Stimulated activated CD8-positive, alpha-beta memory T cell treated with anti-CD3 and anti-CD28 coated beads, Interleukin-15, amount 100 ng/mL, for 4 hours (primary cell): ENCODE measurements at places on chromosomes 6 and 20.
A peak's percentile ranks its signal among the peaks of the same experiment; 100 is the strongest.

- DNase-seq, result no peak
Observed at GRCh38 chr6:63819831-63820230, 184.2 kb downstream of the PHF3 start.

- no peak for DNase-seq
Observed at GRCh38 chr20:58667975-58668374, 16.9 kb downstream of the STX16 start.

- DNase-seq, result no peak
Observed at GRCh38 chr6:72350296-72350881, 271.5 kb upstream of the KCNQ5 start.

DNA sequence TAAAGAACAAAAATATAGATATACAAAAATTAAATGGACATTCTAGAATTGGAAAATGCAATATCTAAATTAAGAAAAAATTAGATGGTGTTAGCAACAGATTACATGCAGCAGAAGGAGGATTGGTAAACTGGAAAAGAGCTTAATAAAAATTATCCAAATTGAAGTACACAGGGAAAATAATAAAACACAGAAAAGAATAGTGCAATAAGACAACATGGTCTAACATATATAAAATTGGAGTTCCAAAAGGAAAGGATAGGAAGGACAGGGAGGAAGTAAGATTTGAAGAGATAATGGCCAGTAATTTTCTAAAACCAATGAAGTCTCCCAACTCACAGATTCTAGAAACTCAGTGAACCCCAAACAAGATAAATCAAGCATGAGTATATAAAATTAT, 194.5 kb downstream of the TBX18 start:
- no peak for DNase-seq

- DNase-seq, result no peak
Observed at GRCh38 chr6:33211136-33211535, 2.8 kb downstream of the RING1 start.

DNA sequence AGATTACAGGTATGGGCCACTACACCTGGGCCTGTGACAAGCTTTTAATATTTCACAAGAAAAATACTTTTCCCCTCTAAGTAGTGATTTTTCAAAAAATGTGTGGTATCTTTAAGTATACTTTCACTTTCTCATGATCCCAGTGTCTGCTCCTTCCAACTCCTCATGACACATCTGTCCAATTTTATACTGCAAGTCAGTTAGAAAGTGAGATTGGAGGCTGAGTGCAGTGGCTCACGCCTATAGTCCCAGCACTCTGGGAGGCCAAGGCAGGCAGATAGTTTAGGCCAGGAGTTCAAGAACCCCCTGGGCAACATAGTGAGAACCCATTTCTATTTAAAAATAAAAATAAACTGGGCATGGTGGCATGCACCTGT, 20.2 kb downstream of the PIM1 start:
- no peak for DNase-seq

GRCh38 chr6:150686566-150686965, 86.9 kb downstream of the PLEKHG1 start:
- DNase-seq, result no peak

GRCh38 chr6:80728101-80728750, 621.8 kb downstream of the BCKDHB start:
- DNase-seq, result no peak

GRCh38 chr20:48933017-48933766, 11.7 kb downstream of the ARFGEF2 start:
- DNase-seq, result no peak

DNA sequence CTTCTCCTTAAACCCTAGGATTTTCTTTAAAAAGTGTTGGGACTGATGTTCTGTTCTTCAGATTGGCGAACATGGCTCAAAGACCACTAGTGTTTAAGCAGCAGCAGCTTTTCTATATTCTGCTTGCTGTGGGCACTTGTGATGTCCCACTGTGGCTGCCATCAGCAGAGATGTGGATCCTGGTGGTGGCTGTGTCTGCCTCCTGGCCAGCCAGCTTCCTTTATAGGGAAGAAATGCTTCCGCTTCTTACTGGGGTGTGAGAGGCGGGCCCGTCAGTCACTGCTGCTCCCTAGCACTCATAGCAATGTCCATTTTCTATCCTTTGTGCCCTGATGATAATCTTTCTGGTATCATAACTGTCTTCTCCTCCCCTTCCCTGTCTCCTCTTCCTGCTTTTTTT, 66.7 kb upstream of the ESR1 start:
- DNase-seq, result no peak

DNA sequence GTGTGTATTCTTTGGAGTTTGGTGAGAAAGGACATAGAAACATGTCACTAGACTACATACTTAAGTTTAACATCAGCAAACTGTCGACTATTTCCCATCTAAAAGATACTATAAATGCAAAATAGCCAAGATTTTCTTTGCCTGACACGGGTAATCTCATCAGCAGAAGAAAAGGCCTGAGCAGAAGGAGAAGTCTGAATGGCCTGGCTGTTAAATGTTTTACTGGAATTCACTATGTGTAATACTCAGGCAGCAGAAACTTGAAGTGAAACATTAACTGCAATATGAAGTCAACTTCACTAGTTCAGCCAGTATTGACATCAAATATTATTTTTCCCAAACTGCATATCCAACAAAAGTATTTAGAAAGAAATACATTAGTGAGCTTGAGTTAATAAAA, 6.4 kb upstream of the DSE start:
- DNase-seq, result no peak

DNA sequence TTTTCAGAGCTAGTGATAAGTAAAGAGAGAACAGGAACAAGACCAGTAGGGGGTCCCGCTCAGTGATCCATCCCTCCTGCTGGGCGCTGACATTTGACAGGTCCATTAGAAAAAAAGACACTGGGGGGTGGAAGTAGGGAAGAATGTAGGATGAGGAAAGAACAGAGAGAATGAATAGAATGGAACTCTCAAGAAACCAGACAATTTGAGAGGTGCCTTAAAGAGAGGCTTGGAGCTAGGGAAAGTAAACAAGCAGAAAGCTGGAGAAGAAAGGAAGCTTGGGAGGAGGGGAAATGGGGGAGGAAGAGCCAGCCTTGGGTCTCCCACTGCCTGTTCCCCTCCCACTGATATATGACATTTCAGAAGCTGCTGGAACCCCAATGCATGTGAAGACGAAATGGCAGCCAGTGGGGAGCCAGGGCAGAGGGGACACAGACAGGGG, 8.4 kb downstream of the GABBR1 start:
- no peak for DNase-seq

DNA sequence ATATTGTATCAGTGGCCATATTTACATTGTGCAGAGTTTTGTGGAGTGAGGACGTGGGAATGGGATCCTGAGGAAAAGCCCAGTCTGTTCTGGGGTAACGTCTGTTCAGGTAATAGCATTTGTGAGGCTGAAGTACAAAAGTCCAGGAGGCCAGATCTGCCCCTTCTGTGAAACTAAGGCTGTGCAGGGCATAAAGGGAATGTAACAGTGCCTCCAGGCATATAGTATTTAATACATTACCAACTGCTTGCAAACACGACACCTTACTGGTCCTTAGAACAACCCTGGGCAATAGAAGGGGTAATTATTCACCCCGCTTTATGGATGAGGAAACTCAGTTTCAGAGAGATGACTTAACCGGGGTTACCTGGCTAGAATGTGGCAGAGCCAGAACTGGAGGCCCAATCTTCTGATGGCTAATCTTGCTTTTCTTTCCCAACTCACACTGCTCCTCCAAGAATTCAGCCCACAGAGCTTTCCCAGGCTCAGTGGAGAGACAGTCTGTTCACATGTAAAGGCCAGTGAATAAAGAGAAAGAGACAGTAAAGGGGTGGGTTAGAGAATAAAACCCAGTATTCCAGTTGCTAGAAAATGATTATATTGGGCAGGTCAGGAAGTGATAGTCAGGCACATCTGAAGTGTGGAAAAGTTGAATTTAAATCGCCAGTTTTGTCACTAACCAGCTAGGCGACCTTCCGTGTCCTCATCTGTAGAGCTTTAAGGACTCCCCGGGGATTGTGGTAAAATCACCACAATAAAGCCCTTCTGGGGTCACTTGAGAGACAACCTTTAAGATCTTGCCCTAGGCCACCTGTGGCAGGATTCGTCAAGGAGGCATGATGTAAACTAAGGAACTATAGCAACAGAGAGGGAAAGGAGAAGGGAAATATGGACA, 280.7 kb upstream of the CITED2 start:
- no peak for DNase-seq

DNA sequence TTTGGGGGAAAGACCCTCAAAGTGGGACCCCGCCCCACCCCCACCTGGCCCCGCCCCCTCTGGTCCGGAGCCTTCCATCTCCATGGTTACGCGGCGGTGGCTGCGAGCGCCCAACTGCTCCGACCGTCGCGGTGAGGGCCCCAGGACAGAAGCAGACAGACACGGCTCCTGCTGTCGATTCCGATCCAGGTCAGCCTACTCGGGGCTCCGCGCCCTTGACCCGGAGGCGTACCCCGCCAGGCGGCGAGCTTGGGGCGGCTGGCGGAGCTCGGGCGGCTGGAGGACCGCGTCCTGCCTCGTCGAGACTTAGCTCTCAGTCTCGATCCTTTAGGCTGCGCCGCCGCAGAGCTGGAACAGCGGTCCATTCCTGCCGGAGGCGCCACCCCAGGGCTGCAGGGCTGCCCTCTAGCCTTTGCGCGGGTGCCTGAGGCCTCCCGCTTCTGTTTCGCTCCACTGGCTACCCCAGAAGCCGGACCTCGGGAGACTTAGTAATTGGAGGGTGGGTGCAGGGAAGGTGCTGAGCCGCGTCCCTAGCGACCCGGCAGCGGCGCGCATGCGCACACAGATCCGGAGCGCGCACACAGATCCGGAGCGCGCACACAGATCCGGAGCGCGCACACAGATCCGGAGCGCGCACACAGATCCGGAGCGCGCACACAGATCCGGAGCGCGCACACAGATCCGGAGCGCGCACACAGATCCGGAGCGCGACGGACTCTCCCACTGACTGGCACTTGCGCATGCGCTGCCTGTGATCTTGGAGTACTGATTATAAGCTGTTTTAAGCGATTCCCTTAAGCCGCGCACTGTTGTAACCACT, at the start of gene CFAP206:
Gene CFAP206 (plus strand): TSS at position 72 of the 820 bp plus-strand sequence. CDS start 1,868 bp downstream, outside the sequence.
- peak; percentile 54 for DNase-seq

GRCh38 chr6:52482903-52483670, 62.9 kb downstream of the EFHC1 start:
- DNase-seq, result no peak

- DNase-seq, result no peak
Observed at GRCh38 chr20:46031701-46032254, 2.8 kb downstream of the SLC12A5 start.
